Esophagus muscularis mucosa (tissue), 4 donors: ENCODE measurements at places on chromosomes 13 and 19.

DNA sequence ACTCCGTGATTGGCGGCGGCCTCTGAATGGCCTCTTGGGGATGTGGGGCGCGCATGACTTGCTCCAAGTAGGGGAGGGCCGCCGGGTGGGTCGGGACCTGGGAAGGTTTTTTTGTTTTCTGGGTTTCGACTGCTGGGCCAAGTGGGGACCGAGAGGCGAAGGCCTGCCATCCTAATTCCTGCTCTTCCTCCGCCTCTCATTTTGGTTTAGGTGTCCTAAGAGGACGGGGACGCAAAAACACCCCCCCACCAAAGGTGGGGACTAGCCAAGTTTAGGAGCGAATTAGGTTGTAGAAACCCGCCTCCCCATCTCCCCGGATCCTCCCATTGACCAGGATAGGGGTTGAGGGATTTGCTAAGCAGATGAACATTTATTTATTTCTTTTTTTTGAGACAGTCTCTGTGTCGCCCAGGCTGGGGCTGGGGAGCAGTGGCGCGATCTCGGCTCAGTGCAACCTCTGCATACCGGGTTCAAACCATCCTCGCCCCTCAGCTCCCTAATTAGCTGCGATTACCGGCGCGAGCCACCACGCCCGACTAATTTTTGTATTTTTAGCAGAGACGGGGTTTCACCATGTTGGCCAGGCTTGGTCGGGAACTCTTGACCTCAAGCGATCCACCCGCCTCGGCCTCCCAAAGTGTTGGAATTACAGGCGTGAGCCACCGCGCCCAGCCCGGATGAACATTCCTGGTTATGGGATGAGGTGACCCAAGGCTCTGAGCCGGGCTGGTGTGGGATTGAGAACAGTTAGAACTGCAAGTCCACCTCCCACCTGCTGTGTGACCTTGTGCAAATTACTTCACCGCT, 838 bp downstream of the PPP2R1A start:
- no peak for DNase-seq

GRCh38 chr13:74796157-74796556, 662.0 kb upstream of the KLF12 start:
- DNase-seq = no peak

- DNase-seq = no peak
Measured at GRCh38 chr13:88031980-88032559, 360.9 kb downstream of the SLITRK5 start.

DNA sequence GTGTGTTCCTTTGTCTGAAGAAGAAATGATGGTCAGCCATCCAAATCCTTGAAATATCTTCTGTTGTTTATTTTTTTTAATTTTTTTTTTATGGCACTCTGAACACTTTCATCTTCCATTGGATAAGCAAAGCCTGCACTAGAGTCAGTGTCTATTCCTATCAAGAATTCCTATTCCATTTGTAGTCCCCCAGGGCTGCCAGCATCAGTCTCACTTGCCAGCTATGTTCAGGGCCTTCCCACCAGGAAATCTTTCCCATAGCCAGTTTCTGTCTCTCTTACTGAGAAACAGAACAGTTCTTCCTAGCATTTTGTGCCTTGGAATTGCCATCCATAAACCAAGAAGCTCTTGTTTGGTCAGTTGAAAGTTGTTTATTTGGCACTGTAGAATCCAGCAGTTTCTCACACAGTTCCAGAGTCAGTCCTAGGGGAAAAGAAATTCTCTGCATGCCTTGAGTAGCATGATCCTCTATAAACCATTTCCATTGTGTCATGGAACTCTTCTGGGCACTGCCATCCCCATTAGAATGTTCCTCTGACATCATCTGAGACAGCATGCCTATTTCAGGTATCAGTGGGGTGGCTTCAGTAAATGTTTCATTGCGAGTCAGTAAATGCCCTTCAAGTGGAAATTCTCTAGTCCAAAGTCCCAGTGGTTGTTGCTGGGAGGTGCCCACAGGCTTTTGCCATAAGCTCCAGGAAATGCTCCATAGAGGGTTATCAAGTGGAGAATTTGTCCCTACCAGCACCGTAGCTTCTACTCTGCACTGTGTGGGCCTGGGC, 18.7 kb upstream of the SPRYD7 start:
- DNase-seq = no peak

GRCh38 chr19:2680808-2681207, 21.7 kb downstream of the GNG7 start:
- no peak for DNase-seq
